Activated naive CD4-positive, alpha-beta T cell treated with anti-CD3 and anti-CD28 coated beads, Interleukin-2, amount 10 ng/mL, durations not matched to agents 7 days and 5 days (primary cell): ENCODE measurements at places on chromosomes 1 and 21.

DNA sequence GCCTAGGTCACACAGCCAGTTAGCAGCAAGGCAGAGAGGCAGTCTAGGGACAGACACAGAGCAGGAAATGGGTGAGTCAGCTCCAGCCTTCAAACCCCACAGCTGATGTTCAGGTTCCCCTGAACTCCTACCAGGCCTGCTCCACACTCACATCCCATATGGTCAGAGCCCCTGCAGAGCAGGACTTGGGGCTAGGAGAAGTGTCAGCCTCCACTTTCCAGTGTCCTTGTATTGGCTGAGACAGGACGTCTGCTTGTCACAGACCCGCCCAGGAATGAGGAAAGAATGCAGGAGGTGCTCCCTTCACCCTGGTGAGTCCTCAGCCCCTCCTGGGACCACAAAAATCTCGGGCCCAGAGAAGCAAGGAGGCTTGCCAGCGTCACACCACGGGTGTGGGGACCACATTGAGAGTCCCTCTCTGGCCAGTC lies 92.5 kb downstream of the LACTBL1 start:
- no peak for DNase-seq

- DNase-seq = no peak
Measured at GRCh38 chr1:178682429-178682828, 42.6 kb upstream of the RALGPS2 start.

DNA sequence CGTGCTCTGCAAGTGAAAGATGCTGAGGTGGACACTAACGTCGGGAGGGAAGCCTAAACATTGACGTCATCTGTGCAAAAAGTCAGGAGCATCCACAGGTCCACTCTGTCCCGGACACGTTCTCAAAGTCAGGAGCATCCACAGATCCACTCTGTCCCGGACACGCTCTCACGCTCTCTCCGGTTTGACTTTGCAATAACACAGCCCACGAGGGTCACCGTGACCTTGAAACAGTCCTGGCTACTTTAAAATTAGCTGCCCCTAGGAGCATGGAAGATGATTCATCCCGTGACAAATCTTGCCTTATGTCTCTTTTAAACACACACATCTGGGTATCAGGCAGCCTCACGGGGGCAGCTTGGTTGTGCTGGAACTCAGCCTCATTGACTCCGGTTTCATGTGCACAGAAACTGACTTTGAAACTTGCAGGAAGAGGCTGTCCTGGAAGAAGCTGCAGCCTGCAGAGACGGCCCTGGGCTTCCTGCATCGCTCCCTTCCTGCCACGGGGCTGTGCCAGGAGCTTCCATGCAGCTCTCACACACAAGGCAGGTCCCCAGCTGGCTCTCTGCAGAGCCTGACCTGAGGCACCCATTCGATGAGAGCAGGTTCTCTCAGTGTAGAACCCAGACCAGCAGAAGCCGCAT lies 18.1 kb upstream of the COL18A1 start:
- DNase-seq = no peak

DNA sequence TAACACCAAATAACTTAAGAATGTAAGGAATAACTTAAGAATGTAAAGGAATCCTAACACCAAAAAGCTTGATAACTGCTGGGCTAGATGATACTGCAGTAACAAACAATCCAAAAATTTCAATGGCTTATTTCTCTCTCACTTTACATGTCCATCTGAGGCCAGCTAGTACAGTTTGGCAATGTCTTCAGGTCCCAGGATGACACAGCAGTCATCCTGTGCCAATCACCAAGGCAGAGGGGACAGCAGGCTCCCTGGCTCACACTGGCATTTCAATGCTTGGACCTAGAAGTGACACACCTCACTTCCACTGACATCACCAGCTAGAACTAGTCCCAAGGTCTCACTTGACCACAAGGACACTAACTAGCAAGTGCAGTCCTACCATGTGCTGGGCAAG lies 15.3 kb downstream of the DNAJC11 start:
- DNase-seq = no peak

- DNase-seq = no peak
Measured at GRCh38 chr1:35553851-35554250, 3.4 kb downstream of the KIAA0319L start.

DNA sequence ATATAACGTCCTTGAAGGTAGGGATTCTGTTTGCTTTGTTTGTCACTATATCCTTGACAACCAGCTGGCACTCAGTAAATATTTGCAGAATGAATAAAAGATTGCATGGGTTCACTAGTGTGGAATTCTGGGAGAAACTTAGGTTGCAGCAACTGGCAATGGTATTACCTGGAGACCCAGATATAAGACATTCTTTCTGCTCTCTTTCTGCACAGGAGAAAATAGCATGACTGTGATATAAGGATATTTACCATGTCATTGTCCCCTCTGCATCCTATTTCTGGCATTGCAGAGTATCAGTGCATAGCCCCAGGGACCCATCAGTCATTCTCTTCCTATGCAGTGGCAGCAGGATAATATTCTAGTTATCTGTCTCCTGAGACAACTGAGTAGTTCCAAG lies 308.9 kb upstream of the LRRC7 start:
- no peak for DNase-seq

DNA sequence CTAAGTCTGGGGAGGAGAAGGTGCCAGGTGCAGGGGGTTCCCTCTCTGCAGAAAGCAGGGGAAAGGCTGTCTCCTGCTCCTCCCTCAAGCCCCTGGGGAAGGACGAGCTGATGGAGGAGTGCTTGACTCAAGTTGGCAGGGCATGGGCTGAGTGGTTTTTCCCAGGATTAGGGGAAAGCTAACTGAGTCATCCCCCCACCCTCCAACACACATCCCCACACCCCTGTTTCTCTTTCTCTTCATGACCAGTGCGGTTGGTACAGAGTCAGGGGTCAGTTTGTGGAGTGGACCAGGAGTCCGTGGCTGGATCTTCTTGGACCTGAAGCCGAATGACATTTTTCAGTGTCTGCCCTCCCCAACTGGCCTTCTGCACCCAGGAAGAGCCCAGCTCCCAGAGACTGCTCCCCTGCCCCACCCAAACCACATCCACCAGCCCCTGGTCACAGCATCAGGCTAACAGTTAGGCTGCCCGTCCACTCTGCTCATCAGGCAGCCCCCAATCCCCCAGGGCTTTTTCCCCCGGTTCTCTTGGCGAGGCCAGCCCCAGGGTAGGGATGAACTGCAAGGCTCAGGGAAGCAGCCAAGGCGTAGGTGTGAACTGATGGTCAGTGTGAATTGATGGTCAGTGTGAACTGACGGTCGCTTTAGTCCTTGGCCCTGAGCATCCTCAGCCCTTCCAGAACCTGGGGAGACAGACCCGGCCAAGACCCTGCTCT lies 81.0 kb downstream of the PAX7 start:
- no peak for DNase-seq

GRCh38 chr1:171346881-171347280 lies 32.9 kb downstream of the FMO4 start:
- no peak for DNase-seq

GRCh38 chr21:35401476-35401875 lies 352.4 kb upstream of the RUNX1 start:
- no peak for DNase-seq

GRCh38 chr1:240691909-240692705 lies 80.2 kb upstream of the GREM2 start:
- DNase-seq = peak; percentile 32

DNA sequence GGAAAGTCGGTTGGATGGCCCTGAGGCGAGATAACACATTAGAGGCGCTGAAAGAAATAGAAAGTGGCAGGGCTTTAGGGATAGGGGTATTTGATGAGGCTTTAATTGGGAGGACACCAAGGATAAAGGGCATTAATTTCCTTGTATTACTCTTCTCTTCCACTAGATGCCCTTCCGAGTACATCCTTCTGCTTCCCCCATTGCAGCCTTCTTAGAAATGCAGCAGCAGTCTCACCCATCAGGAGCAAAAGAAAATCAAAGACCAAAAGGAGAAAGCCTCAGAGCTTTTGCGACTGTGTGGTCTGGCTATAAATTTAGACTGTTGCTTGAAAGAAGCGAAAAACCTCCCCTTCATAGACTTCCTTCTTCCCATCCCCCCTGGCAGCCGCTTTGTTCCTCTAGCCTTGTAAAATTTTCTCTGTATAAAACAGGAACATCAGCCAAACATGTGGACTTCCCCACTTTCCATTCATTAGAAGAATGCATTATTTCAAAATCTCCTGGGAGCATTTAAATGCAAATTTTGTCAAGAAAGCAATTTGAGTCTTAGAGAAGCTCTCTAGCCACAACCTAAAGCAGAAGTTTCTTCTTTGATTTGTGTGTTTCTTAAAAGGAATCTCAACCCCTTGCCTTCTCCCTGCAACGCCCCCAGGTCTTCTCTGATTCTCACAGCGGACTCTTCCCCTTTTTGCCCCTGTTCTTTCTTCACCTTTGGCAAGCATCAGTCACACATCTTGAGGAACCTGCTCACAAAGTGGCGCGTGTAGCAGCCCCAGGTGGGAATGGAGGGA lies 76.6 kb downstream of the NDUFS5 start:
- peak; percentile 43 for DNase-seq

DNA sequence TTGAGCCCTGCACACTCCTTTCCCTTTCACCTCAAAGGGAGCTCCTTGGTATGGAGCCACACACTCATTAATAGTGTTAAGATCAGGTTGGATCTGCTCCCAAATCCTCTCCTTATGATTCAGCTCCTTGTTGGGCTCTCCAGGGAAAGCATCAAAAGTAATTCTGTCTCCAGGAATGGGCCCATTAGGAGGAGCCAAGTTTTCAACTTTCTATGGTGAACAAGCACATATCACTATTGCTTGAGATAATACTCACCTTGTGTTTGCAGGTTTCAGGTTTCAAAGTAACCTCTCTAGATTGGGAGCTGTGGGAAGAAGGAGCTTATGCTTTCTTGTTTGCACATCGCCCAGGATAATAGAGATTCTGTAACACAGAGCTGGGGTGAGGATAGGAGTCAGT lies 164.8 kb downstream of the TNFSF18 start:
- no peak for DNase-seq

GRCh38 chr21:35882791-35883240 lies 177.5 kb downstream of the SETD4 start:
- no peak for DNase-seq

DNA sequence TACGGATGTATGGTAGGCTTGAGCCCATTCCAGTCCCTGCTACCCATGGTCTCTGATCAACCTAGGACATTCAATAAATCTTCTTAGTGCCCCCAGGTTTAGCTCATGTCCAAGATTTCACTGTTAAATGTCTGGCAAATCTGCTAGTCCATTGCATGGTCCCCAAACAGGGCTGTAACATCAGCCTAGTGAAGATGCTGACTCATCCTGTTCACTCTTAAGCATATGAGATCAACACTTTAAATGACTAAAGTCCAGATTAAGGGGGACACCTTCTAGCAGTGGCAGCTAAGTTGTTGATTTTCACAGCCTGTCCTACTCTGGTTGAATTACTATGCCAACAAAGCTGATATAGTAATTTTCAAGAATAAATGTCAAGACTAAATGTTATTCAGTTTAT lies 46.5 kb upstream of the NUF2 start:
- DNase-seq = no peak

DNA sequence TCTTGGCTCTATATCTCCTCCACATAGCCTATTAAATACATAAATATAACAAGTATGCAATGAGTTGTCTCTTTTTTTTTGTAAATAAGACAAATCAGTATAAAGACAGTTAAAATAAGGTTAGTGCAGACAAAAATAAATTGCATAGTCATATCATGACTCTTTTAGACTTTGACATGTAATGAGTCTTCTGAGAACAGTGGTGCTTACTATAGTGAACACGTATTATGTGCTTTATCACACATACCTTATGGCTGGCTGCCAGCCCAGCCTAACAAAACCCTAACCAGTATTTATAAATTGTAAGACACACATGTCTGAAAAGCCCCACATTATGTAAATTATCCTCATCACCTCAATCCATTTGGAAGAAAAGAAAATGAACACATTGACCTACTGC lies 29.1 kb upstream of the F13B start:
- no peak for DNase-seq

GRCh38 chr21:42276076-42276475 lies 39.1 kb downstream of the TFF3 start:
- DNase-seq = no peak

DNA sequence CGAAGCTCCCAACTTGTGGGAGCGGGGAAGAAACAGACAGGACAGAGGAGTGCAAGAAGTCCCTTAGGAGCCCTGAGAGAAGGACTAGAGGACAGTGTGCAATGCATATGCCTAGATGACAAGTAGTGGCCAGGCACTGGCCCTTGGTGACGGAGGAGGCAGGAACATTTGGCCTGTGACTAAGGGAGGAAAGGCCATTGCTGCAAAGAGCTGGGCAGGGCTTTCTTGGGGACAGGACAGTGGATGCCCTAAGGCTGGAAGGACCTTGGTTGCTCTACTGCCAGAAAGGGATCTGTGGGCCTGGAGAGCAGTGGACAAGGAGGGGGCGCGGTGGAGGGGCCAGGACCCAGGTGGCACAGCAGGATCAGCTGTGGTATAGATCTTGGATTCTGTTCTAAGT lies 481.3 kb downstream of the CAMTA1 start:
- DNase-seq = no peak

DNA sequence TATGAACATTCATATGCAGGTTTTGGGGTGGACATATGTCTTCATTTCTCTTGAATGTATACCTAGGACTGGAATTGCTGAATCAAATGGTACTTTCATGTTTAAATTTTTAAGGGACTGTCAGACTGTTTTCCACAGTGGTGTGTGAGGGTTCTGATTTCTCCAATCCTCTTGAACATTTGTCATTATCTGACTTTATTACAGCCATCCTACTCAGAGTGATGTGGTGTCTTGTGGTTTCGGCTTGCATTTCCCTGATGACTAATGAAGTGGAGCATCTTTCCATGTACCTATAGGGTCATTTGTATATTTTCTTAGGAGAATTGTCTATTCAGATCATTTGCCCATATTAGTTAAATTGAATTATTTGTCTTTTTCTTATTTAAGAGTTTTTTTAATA lies 35.4 kb upstream of the ZNF281 start:
- no peak for DNase-seq

- DNase-seq = no peak
Measured at GRCh38 chr1:216722821-216723220, 408 bp downstream of the ESRRG start.

DNA sequence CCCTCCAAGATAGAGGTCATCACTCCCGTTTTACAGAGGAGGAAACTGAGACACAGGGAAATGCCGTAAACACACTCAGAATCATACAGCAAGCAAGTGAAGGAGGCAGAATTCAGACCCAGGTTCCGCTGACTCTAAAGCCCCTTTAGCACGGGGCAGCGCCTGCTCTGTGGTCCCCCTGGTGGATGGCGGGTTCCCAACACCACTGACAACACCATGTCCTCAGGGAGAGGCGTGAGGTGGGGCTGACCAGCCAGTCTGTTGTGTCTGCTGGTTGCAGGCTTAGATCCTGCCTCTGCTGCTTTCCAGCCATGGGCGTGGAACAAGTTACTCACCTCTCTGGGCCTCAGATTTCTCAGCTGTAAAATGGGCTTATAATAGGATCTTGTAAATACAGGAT lies 617.3 kb downstream of the MATN1 start:
- peak; percentile 27 for DNase-seq

GRCh38 chr21:41703857-41704501 lies 62.9 kb downstream of the RIPK4 start:
- no peak for DNase-seq
